EH (cell line): ENCODE measurements at places on chromosomes 3 and 15.

GRCh38 chr3:37858742-37859141 is 2.9 kb upstream of the CTDSPL start:
- DNase-seq = no peak

- DNase-seq = peak; percentile 57
Measured at GRCh38 chr15:39461536-39462130, 119.2 kb upstream of the THBS1 start.

GRCh38 chr3:171813897-171814460 is 3.7 kb upstream of the PLD1 start:
- DNase-seq = peak; percentile 32

DNA sequence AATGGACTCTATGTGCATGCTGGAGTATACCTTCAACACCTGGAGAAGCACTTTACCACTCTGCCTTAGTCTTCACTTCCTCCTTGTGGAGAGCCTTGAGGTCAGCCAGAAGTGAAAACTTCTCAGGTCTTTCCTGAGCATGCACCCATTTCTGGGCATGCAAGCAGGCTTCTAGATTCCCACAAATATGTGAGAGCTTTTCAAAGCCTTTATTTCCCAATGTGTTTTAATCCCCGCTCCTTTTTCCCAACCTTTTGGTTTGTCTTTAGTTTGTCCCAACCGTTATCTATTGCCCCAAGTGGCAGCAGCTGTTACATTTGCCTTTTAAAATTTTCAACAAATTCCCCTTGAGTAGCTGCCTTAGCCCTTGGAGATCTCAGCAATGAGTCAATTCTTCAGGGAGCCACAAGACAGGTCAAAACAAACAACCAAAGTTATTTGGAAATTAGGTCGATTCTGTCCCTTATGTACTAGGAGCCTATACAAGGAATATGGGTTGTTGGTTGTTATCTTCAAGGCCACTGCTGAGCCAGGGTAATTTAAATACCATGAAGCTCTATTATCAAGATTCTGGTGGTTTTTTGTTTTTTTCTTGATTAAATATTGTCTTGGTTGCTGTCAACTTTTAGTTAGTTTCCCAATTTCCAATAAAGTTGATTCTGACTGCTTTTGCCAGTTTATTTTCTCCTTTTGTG is 44.4 kb downstream of the LSM3 start:
- DNase-seq = peak; percentile 49

DNA sequence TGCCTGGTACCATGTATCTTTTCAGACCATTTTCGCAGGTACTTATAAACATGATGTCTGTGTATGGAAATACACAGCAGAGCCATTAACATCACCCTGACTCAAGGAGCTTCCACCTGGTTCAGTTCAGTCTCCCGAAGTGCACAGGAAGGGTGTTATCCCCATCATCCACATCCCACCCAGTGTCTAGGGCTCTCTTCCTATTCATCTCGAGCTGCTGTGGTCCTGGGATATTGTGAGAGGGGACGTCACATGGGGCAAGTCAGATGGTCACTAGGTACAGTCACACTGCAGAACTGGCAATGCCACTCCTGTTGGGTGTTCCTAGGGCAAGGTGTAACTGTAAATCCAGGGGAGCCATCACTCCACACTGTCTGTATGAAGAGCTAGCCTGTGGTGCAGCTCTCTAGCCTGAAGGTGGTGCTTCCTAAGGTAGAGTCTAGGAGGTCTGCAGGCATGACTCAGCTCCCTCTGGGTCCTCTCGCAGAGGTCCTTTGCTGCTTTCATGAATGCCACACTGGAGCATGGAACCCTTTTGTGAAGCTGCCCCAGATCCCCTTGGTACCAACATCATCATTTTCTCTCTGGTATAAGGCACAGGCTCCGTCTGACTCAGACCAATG is 13.9 kb downstream of the ISLR2 start:
- DNase-seq = no peak

- DNase-seq = no peak
Measured at GRCh38 chr15:42012928-42013482, 7.8 kb downstream of the PLA2G4E start.

DNA sequence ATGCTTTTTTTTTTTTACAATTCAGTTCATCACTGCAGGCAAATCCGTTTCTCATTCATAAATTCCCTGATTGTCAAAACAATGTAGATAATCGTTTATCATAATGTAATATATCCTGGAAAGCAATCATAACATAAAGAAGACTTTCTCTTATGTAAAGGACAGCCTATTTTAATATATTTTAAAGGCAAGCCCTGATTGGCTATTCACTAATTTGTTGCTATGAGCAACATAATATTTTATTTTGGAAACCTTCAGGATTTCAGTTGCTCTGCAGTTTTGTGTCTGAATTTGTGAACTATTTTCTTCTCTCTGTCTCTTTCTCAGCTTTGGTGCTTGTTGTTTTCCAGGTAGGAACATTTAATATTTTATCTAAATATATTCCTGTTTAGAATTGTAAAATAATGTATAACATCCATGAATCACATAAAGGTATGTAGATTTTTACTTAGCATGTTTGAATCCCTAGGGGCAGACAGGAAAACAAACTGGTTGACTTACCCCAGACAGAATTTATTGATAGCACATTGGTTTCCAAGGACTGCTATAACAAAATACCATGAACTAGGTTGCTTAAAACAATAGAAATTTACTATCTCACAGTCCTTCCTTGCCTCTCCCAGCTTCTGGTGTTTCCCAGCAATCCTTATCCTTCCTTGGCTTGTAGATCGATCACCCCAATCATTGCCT is 253.5 kb downstream of the CDIN1 start:
- peak; percentile 28 for DNase-seq

- DNase-seq = peak; percentile 12
Measured at GRCh38 chr15:38297623-38298388, 45.2 kb downstream of the SPRED1 start.

- DNase-seq = no peak
Measured at GRCh38 chr3:47204875-47205274, 41.0 kb upstream of the SETD2 start.

DNA sequence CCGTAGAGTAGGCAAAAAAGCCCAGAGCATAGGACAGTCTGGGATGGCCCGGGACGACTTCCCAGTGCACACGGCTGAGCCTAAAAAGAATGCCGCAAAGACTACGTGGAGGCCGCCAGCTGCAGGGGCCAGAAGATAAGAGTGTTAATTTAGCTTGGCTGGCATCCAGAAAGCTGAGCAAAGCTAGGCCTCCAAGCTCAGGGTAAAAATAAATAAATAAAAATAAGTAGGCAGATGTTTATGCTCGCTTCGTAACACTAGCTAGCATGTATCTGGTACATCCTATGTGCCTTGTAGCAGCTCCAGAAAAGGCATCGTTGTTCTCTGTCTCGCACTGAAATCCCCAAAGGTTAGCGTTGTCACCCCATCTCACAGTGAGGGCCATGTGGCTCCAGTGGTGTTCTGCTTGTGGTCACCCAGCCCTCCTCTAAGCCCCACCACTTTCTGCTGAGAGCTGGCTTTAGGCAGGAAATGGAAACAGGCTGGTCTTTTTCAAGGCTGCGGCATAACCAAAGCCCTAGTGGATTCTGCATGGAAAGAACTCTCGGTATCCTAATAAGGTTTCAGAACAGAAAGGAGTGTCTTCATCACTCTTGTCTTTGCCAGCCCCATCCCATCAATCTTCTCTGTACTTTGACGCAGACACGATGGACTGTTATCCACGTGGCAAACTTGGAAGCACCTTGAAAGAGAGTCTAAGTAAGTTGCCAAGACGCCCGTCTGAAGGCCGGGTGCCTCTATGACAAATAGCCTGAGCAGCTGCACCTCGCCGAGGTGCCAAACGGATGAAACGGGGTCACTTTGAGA is 58.1 kb upstream of the MEF2A start:
- DNase-seq = no peak

DNA sequence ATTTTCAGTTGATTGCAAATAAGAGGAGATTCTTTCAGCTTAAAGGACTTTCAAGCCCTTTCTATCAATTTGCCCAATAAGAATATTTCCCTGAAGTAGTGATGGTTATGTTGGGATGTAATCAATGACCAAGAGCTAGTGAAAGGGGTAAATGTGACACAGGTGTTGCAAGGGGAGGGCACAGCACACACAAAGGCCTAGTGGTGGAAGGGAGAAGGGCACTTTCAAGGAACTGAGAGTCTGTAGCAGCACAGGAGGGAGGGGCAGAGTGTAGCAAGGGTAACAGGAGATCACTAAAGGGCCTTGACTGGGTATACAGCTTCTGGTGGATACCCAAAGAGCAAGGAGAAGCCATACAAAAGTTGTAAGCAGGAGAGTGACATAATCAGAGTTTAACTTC is 217.8 kb upstream of the ARHGEF26 start:
- DNase-seq = no peak

DNA sequence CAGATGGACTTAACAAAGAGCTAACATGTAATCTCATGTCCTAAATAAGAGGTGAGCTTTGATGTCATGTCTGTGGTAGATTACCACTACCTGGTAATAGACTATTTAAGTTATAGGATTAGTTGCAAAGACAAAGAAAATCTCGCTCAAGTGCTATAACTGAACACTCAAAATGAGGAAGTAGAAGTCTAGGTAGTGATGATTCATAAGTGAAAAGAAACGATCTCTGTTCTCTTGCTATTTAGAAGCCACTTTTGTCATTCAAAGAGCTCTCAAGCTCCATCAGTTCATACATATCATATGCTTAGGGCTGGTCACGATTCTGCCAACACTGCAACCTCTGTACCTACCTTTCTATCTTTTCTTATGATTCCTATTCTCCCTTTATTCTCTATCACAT is 110.9 kb downstream of the EDEM1 start:
- DNase-seq = no peak
